ENCODE measurements at places on chromosomes 7 and 10.

DNA sequence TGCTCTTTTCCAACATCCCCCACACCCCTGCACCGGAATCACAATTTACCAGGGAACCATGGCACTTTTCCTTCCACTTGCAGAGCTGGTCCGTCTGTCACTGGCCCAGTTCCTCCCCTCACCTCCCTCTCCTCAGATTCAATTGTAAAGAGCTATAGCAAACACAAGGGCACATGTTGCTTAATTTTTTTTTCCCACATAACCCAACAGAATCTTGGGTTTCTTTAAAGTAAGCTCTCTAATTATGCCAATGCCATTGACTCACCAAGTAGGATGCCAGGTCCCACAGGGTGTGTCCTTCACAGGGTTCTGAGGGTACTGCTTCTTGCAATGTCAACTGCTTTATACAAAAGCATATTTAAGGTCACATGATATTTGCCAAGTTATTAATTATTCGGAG, 262.2 kb downstream of the AUTS2 start:
- DNase-seq: no peak

- DNase-seq: no peak
Measured at GRCh38 chr10:108090476-108091215, 926.1 kb upstream of the SORCS1 start.

DNA sequence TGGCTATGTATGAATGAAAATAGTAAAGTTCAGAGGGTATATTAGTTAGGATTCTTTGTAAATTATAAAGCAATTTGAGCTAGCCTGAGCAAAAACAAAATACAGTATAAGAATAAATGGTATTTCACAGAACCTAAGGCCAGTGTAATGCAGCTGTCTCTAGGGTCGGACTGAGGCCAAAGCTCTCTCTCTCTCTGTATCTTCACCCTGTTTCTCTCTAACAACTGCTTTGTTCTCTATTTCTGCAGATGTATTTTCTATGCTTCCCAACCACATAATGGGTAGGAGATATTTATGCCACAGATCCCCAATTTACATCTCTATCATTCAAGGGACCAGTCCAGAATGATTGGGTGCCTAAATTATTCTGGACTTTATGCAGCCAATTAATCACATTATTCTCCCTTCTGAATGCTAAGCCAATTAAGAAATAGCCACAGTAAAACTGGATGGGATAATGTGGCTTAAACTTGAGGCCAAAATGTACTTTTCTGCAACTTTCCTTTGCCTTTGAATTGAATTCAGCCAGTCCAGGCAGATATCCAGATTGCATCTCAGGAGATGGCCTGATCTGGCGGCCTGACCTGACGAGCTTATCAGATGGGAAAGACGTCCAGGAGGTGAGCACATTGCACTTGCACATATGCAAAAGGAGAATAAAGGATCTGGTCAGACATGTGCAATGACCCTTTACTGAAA, 24.6 kb upstream of the IMMP2L start:
- DNase-seq: no peak

DNA sequence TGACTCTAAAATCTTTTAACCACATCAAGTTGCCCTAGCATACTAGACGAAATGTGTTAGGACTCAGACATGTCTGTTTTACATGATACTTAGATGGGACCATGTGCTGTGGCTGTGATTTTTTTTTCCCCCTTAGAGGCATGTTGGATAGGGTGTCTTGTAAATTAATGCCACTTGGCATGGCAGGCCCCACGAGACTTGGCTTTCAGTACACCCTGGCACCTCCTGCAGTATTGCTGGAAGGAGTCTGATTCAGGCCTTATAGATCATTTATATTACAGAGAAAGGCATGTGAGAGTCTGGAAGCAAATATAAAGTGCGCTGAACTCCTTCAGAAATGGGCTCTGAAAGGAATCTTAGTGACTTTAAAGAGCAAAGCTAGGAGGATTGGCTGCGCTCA, 494.1 kb downstream of the SDK1 start:
- no peak for DNase-seq

GRCh38 chr7:30147785-30148184, 13.0 kb downstream of the MTURN start:
- no peak for DNase-seq
